ENCODE measurements at places on chromosomes 1 and 21.

DNA sequence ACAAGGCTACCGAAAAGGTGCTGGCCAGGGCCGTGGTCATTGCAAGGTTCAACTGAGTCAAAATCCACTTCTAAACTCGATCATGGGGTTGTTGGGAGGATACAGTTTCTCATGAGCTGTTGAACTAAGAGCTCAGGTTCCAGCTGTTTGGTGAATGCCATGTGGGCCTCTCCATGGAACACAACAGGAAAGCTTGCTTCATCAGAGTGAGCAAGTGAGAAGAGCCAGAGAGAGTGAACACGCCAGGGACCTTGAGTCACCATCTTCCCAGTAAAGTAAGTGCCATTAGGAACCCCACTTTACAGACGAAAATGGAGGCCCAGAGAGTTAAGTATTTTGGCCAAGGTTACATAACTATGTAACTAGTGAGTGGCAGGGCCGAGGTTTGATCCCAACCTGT lies 475.1 kb upstream of the VAMP3 start:
- DNase-seq, result no peak

GRCh38 chr1:41649396-41650027 lies 165.0 kb upstream of the EDN2 start:
- DNase-seq, result no peak

DNA sequence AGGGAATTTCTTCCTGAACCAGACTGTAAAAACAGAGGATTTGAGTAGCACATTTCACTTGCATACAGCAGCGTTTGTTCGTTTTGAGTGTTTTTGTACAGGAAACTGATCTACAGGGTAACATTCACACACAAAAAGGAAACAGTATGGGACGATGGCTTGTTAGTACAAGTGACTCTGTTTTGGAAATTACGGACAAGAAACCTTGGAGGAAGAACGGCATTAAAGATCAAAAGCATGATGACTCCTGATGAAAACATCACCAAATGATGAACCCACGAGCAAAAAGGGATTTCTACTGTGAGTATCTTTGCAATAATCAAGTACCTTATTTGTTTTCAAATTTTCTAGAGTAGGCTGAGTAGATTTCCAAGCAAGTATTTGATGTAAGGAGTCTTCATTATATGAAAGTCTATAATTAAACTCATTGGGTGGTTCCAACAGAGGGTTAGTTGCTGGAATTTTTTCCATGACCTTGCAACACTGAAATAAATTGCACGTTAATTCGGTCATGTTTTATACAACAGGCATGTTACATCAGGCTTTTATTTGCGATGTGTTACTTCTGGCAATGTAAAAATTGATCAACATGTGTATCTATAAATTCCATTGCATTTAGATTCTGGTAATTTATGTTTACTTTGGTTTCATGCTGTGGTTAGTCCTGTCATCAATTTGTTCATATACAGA lies 76.7 kb upstream of the KCNK2 start:
- DNase-seq, result no peak

DNA sequence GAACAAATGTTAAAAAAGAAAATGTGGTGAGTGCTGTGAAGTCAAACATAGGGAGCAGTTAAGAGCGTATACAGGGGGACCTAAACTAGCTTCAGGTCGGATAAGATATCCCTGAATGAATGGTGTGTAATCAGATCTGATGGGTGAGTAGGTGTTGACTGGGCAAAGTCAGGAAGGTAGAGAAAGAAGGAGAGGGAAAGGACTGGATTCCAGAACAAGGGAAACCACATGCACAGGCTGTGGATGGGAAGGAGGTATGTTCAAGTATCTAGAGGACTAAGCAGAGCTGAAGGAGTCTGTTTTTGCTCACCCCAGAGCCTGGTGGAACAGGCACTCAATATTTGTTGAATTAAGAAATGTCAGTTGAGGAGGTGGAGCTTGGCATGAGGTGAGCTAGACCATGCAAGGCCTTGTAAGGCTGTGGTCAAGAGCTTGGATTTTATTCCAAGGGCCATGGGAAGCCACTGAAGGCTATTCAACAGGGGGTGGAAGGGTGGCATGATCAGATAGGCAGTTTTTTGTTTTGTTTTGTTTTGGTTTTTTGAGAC lies 27.4 kb downstream of the MAP7D1 start:
- no peak for DNase-seq

DNA sequence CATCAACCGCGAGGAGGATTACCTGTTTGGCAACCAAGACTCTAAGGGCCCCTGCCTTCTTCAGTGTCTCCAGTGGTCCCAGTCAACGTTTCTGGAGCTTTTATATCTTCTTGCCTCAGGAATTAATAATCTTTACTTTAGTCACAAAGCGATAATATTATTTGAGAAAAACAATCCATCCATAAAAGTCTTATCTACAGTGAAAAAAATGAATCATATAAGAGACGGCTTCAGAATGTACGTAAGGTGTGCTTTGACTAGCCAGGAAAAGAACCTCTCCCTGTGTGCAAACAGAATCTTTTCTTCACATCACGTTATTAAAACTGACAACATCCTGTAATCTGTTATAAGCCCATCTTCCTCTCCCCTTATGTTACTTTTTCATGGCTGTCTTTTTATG lies at the start of gene REG4:
Gene REG4, minus strand, starts transcription at position 74 of the 400 bp plus-strand sequence. CDS start 2,691 bp downstream, outside the sequence.
- DNase-seq, result no peak

Measured in T-helper 9 cell (primary cell).